ENCODE measurements at places on chromosomes 2 and 18. TPM values are rescaled to one million over a fixed set of nuclear protein-coding genes. Genes with fewer than 3 reads are reported as not detected.

Gene DIS3L2
- total RNA-seq: 14.1 TPM

- DNase-seq: peak; percentile 2
Observed at GRCh38 chr2:153986488-153987229, 114.9 kb downstream of the GALNT13 start.

DNA sequence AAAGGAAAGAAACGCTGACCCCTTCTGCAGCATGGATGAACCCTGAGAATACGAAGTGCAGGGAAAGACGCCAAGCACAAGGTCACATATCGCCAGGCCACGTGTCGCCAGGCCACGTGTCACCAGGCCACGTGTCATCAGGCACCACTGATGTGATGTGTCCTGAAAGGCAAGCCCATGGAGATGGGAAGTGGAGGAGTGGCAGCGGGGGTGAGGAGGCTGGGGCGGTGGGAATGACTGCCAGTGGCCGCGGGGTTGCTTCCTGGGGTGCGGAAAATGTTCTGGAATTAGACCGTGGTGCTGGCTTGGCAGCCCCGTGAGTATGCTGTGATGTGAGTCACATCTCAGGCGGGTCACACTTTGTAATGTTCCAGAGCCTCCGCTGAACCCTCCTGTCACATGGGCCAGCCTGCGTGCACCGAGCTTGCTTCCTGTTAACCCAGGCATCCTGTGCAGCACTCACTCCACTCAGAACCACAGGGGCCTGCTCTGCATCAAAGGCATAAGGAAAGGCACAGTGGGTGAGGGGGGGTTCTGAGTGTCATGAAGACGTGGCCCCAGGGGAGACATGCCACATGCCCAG, 39.0 kb downstream of the SLC66A2 start:
- peak; percentile 56 for DNase-seq

GRCh38 chr2:147777394-147777793, 67.4 kb upstream of the ACVR2A start:
- no peak for DNase-seq

Gene UCN
- total RNA-seq: 0.40 TPM

DNA sequence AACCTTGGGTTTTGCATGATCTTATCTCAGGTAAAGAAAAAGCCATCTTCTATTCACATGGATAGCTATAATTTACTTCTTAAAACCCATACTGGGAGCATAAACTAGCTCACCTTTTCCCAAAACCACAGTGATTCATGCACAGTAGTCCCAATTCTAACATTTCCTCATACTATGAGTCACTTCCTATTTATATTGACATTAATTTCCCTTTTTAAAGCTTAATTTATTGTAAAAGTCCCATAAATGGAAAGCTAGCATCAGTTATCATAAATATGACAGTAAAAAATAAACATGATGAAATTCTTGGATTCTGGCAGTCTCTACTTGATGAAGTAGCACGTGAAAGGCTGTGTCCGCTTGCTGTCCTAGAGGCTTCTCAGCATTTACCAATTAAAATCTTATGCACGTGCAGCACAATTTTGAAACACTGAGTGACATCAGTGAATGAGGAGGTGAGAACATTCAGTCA, 180.1 kb downstream of the CDH2 start:
- DNase-seq: peak; percentile 51

Gene FSHR
- not detected for total RNA-seq

GRCh38 chr2:98127229-98127989, 40.4 kb downstream of the VWA3B start:
- no peak for DNase-seq

Gene GALNT5
- total RNA-seq: not detected

Gene GPAT2
- 4.6 TPM for total RNA-seq

Data from lung microvascular endothelial cell (primary cell).